CD4-positive, CD25-positive, alpha-beta regulatory T cell (primary cell): ENCODE measurements at places on chromosomes 5 and 9. TPM values are rescaled to one million over a fixed set of nuclear protein-coding genes. Genes with fewer than 3 reads are reported as not detected.
A peak's percentile ranks its signal among the peaks of the same experiment; 100 is the strongest.

DNA sequence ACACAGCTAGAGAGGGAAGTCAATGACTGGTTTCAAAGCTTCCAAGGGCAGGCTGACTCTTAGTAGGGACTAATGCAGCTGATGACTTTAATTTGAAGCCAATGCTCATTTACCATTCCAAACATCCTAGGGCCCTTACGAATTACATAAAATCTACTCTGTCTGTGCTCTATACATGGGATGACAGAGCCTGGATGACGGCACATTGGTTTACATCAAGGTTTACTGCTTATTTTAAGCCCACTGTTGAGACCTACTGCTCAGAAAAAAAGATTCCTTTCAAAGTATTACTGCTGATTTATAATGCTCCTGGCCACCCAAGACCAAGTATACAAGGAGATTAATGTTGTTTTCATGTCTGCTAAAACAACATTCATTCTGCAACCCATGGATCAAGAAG is 74.1 kb downstream of the DAP start:
- no peak for DNase-seq
- no peaks in the 10 kb centered on the region for H3K4me1 ChIP-seq
- peaks cover 9% of the 10 kb centered on the region for H3K36me3 ChIP-seq
- H3K27me3 ChIP-seq, result no peaks in the 10 kb centered on the region
- H3K4me3 ChIP-seq, result no peak overlapping the region
- no peak overlapping the region for H3K27ac ChIP-seq

- no peaks in the 10 kb centered on the region for H3K36me3 ChIP-seq
- no peaks in the 10 kb centered on the region for H3K4me1 ChIP-seq
- no peak overlapping the region for H3K4me3 ChIP-seq
- DNase-seq, result no peak
- no peak overlapping the region for H3K27ac ChIP-seq
Observed at GRCh38 chr5:141747152-141748141, 65.4 kb upstream of the ARAP3 start.

DNA sequence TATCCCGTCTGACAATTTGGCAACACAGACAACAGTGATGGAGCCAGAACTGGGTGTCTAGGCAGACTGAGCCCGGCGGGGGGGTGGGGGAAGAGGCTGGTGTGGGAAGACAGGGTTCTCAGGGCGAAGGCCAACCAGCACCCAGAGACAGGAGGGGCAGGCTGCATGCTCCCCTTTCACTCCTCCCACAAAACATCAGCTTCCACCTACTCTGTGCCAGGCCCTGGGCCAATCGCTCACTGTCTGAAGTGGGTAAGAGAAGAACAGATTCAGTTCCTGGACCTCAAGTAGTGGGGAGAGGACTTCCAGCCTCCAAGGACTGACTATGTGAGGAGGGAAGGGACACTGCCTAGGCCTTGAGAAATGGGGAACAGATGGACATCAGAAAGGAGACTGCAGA is 2.8 kb downstream of the SNCB start:
- H3K27me3 ChIP-seq, result peaks cover 23% of the 10 kb centered on the region
- H3K4me1 ChIP-seq, result peaks cover 17% of the 10 kb centered on the region
- H3K27ac ChIP-seq, result no peak overlapping the region
- H3K36me3 ChIP-seq, result no peaks in the 10 kb centered on the region
- no peak for DNase-seq
- no peak overlapping the region for H3K4me3 ChIP-seq

DNA sequence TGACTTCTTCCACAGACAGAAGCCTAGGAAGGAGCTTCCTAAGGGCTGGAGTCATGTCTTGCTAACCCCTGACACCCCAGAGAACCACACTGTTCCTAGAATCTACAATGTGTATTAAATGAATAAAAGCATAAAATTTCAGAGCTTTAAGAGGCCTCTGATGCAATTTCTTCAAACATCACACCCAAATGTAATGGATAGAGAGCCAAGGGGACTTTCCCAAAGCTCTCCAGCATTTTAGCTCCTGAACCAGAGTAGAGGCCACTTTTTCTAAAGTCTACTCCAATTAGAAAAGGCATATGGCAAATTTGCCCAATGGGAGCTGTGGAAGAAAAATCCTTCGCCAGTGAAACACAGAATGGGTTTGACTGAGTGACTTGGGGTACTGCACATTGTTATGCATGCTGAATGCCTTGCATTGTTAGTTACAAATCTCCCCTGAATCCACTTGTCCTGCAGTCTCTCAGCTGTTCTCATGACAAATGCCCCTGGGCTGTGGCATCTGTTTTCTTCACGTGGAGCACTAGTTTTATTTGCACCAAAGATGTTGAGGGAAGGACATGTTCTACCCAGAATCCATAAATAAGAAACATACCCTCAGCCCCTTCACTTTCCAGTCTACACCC is 334.0 kb downstream of the ASTN2 start:
- H3K27ac ChIP-seq, result no peak overlapping the region
- no peaks in the 10 kb centered on the region for H3K4me1 ChIP-seq
- no peaks in the 10 kb centered on the region for H3K27me3 ChIP-seq
- H3K36me3 ChIP-seq, result no peaks in the 10 kb centered on the region

GRCh38 chr5:66307647-66308241 is 163.6 kb downstream of the SREK1 start:
- H3K4me1 ChIP-seq, result no peaks in the 10 kb centered on the region
- H3K27me3 ChIP-seq, result no peaks in the 10 kb centered on the region
- no peak overlapping the region for H3K4me3 ChIP-seq
- DNase-seq, result peak; percentile 67

GRCh38 chr9:131868766-131869165 is 128.9 kb upstream of the RAPGEF1 start:
- peaks cover 3% of the 10 kb centered on the region for H3K36me3 ChIP-seq
- no peak for DNase-seq
- H3K27me3 ChIP-seq, result no peaks in the 10 kb centered on the region
- H3K4me3 ChIP-seq, result no peak overlapping the region
- no peaks in the 10 kb centered on the region for H3K4me1 ChIP-seq

GRCh38 chr9:93676310-93677047 is 100.1 kb downstream of the PHF2 start:
- no peak overlapping the region for H3K27ac ChIP-seq
- H3K4me1 ChIP-seq, result no peaks in the 10 kb centered on the region
- DNase-seq, result no peak

GCNT1 gene
- total RNA-seq, result 10.4 TPM

GABRA6 gene
- total RNA-seq, result not detected

FOXE1 gene
- total RNA-seq, result not detected

ARL14EPL gene
- total RNA-seq, result not detected
